ENCODE measurements at places on chromosomes 5 and 9.

- no peak for DNase-seq
Observed at GRCh38 chr9:33165263-33166151, 1.6 kb downstream of the B4GALT1 start.

DNA sequence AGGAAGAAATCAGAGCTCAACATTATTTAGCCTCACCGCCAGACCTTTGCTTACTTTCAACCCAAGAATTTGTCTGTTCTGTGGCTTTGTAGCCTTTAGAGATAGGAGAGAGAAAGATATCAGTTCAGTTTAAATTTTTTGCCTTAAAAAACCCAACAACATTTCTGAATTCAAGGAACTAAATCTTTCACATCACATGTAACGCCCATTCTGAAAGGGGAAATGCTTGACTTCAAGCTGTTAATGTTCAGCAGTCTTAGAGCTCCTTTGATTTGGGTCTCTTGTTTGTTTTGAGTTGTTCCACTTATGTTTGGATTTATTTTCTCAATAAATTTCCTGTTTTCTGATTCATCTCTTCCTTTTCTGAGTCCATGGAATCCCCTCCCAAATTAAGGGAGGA, 294.5 kb downstream of the ARHGAP26 start:
- no peak for DNase-seq

GRCh38 chr5:108661590-108662219, 86.0 kb upstream of the FER start:
- peak; percentile 35 for DNase-seq

GRCh38 chr5:138466125-138466899, 1.0 kb downstream of the EGR1 start:
- peak; percentile 14 for DNase-seq

DNA sequence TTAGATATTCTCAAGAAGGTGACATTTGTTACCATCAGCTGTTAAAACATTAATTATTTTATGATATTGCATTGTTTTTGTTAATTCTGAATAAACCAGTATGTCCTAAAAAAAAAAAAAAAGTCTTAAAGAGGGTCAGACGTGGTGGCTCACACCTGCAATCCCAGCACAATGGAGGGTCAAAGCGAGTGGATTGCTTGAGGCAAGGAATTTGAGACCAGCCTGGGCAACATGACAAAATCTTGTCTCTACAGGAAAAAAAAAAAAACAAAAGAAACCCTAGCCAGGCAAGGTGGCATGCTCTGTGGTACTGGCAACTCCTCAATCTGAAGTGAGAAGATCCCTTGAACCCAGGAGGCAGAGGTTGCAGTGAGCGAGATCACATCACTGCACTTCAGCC, 46.8 kb downstream of the CYLC2 start:
- no peak for DNase-seq

DNA sequence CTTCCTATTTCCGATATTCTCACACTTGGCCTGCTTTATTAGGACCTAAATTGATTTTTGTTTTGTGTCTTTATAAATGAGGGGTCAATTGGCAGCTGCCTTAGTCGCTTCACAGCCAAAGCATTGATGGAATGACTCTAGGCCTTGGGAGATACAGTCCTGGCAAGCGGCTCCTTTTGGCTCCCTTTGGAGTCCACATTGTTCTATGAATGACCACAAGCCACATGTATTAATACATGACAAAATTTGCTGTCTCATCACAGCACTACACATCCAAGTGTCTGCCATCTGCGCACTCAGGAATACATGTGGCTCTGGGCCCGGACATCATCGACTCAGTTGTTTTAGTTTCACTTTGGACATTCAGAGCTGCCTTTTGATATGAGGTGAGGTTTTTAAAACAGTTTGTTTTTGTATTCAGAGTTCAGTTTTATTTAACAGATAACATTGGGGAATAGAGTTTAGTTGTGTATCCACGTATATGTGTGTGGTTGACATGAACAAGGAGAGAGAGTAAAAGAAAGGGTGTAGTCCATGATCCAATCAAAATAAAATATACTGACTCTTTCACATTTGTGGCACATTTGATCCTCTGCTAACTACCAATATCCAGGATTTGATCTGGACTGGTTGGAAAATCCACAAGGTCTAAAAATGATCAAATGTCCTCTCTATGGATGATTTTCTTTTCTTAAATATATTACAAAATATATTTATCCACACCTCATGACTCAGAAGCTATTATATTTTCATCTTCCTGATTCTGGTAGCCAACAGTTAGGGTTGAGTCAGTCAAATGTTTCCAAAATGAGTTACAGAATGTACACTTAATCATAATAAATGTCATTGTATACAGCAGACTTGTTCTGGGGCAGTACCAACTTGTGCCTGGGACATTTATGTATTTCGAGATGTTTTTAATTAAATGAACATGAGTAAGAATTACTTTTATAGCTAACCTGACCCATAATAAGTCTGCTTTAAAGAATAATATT, 114.0 kb upstream of the MTAP start:
- DNase-seq = no peak

GRCh38 chr5:103211576-103212561, 46.7 kb upstream of the MACIR start:
- DNase-seq = no peak

DNA sequence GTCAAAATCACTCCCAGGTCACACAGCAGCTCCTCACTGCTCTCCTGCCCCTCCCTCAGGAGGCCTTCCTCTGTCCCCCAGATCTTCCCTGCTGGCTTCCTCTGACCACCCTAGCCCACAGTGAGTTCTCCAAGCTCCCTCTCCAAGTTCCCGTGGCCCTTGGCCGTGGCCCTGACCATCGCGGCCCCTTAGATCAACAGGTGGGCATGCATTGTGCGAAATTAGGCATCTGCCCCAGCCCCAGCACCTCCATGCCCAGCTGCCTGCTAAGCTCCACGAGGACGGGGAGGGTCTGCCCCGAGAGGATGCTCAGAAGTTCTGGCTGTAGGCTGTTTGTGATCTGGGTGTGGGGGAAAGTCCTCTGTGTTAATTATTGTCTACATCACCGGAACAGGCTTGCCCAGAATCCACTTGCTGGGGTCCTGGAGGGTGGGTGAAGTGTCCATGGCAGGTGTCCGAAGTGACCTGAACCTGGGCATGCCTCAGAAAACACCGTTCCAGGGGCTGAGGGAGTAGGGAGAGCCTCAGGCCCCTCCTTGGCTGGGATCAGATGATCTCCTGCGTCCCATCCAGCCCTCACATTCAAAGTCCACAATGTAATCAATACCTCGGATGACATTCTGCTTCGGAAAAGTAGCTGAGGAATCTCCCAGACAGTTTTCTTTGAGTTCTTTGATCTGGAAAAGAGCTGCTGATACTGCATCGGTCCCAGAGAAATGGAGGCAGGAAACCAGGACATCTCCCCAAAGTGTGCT, 194.8 kb downstream of the PAX5 start:
- no peak for DNase-seq

DNA sequence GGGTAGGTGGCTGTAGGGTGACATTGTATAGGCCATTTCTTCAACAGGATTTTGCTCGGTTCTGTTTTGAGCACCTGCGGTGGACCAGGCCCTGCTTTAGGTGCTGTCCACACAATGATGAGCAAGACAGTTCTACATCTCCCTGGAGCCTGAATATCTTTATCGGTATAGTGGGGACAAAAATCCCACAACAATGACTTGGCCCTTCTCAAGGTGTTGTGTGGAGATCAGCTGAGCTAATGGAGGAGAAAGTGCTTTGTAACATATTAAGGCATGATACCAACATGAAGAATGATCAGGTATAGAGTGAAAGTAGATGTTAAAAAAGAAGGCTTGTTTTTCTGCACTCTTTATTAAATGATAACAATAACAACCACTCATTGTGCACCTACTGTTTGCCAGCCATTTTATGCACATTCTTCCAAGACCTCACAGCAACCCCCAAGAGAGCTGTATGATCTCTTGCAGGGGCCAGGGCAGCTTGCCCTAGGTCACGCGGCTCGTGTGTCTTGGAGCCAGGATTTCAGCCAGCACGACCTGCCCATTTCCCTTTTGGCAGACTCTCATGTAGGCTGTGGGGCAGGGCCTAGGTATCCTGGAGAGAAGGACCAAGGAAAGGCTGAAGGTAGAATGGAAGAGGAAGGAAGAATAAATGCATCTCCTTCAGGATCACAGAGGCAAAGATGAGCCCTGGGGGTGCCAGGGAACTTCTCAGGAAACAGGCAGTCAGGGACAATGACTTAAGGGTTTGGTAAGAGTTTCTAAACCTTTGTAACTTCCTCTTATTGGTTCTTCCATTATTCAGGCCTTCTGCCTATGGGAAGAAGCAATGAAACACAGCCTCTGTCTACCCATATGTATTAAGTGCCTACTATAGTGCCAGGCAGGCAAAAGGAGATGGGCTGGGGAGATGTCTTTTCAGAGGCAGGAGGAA, 50.0 kb upstream of the PPARGC1B start:
- DNase-seq = no peak

- no peak for DNase-seq
Observed at GRCh38 chr5:54608423-54609085, 91.0 kb downstream of the SNX18 start.

GRCh38 chr5:35694481-35694880, 76.8 kb downstream of the SPEF2 start:
- DNase-seq = no peak

GRCh38 chr5:69485471-69485870, 7.1 kb upstream of the OCLN start:
- DNase-seq = no peak

DNA sequence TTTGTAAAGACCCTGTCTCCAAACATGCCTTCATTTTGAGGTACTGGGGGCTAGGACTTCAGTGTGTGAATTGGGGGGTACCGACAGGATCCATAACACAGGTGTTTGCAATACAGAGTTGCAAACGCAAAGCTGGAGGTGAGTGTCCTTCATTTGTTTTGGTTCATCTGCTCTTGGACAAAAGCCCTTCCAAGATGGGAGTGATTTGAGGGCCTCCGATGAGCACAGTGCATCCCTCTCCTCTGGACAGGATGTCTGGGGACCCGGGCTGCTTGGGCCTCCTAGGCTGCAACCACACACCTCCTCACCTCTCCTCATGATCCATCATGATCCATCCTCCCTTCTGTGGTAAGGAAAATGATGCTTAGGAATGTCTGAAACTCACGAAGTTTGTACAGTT, 23.8 kb downstream of the FGD3 start:
- DNase-seq = no peak

DNA sequence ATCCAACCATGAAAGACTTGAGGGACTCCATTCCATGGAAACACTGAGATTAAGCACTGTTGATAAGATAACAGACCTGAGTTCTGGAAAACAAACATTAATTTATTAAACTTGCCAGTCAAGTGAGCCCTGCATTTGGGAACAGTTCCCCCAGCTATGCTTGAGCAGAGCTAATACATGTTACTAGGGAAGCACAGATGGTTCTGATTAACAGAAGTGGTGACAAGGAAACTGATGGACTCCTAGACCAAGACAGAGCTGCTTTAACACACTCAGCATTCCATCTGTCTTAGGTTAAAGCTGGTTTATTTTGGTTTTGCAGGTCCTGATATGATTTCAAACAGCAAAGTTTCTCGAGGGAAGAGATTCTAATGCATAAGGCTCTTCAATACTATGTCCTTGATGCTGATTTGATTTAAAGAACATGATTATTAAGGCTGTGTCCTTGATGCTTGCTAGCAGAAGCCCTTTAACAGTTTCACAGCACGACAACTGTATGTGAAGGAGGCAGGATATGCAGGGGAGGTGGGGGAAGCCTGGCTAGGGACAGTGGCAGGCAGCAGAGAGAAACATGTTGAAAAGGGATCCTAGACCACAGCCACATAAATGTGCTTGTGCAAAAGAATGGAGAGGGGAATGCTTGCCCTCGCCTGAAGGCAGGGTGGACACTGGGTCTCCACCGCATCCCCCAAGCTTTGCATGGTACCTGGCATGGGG, 66.2 kb downstream of the ACTBL2 start:
- DNase-seq = no peak

GRCh38 chr9:122207096-122207495, 21.7 kb downstream of the LHX6 start:
- no peak for DNase-seq

GRCh38 chr9:116288658-116289057, 135.1 kb downstream of the PAPPA start:
- DNase-seq = peak; percentile 82

GRCh38 chr5:57037355-57037754, 85.4 kb upstream of the MIER3 start:
- no peak for DNase-seq

GRCh38 chr5:113067635-113068344, 91.2 kb downstream of the DCP2 start:
- no peak for DNase-seq

Measured in urothelium cell line (cell line).